ENCODE measurements at places on chromosomes 4 and X. TPM values are rescaled to one million over a fixed set of nuclear protein-coding genes. Genes with fewer than 3 reads are reported as not detected.

ARHGAP24 gene
- 80.2 TPM for total RNA-seq

TMEM156 gene
- total RNA-seq: 14.4 TPM

ALB gene
- total RNA-seq: not detected

PHKA1 gene
- total RNA-seq: 5.5 TPM

NDNF gene
- total RNA-seq: not detected

XAGE2 gene
- total RNA-seq: not detected

MAGEA9B gene
- total RNA-seq: not detected

CXCL8 gene
- 130 TPM for total RNA-seq

NAA11 gene
- not detected for total RNA-seq

IBSP gene
- not detected for total RNA-seq

DOK7 gene
- not detected for total RNA-seq

TRIM60 gene
- total RNA-seq: not detected

SERPINA7 gene
- total RNA-seq: not detected

IL13RA2 gene
- total RNA-seq: 0.09 TPM

NKX1-1 gene
- not detected for total RNA-seq

FHDC1 gene
- under 0.01 TPM for total RNA-seq

XK gene
- total RNA-seq: not detected
